ENCODE measurements at places on chromosomes 7 and 10. TPM values are rescaled to one million over a fixed set of nuclear protein-coding genes. Genes with fewer than 3 reads are reported as not detected.

Gene RFC2
- total RNA-seq = 14.7 TPM

Gene MPP7
- total RNA-seq = 14.9 TPM

Gene GPR26
- total RNA-seq = 6.2 TPM

Gene TEX36
- not detected for total RNA-seq

Gene AUTS2
- total RNA-seq = 96.3 TPM

Gene RBP3
- not detected for total RNA-seq

Gene MSMB
- total RNA-seq = not detected

Gene AGR3
- not detected for total RNA-seq

Gene EGFR
- 55.0 TPM for total RNA-seq

Gene GPR85
- 16.8 TPM for total RNA-seq

Gene TRIM50
- total RNA-seq = not detected

Gene SLIT1
- total RNA-seq = 87.2 TPM

Gene NEUROG3
- not detected for total RNA-seq

All from dorsolateral prefrontal cortex (tissue), 122 donors.